ENCODE measurements at places on chromosomes 6 and 20.

- no peak for DNase-seq
Measured at GRCh38 chr6:56372406-56372995, 125.1 kb upstream of the COL21A1 start.

GRCh38 chr20:61280217-61280980 lies 28.3 kb downstream of the CDH4 start:
- no peak for DNase-seq

DNA sequence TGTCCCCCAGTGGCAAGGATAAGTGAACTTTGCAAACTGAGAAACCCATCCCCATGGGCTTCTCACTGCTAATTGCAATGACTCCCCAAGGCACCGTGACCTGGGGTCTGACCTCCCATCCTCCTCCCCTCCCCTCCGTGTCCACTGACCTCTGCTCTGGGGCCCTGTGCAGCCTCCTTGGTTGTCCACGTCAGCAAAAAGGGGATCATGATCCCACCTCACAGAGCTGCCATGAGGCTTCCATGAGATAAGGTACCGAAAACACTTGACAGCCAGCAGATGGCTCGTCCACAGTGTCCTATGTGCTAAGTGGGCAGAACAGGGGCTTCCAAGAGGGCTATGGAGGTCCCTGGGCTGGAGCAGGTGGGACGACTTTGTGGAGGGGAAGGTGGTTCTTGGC lies 104.5 kb downstream of the GRM4 start:
- no peak for DNase-seq

DNA sequence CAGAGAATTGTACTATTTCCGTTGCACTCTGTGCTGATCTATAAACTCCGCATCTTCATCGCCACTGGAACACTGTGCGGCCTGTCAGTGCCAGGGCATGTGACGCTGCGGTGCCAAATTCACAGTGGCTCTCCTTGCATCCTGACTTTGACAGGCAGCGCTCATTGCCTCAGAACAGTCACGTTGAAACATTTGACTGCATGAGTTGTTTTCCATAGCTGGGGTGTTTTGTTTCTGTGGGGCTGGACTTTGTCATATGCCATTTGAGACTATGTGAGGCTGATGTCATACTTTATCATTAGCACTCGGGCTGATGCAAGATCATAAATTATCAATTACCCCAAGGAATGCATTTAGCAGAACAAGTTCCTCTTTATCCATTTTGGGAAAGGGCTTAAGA lies 32.7 kb downstream of the CFAP61 start:
- DNase-seq, result no peak

DNA sequence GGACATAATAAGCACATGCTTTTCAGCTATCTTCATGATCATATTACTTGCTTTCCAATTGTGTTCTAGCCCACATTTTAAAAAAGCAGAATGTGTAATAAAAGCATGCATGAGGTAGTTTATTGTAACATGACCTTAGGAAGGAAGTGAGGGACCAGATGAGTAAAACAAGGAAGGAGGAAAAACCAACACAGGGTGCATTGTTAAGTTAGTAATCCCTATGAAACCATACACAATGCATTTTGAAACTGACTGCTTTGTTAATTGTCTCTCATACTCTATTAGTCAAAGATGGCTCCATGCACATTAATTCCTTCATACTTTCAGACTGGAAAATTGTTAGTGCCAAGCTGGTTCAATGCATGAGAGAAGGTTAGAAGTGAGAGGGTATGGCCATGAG lies 37.7 kb upstream of the CENPW start:
- no peak for DNase-seq

DNA sequence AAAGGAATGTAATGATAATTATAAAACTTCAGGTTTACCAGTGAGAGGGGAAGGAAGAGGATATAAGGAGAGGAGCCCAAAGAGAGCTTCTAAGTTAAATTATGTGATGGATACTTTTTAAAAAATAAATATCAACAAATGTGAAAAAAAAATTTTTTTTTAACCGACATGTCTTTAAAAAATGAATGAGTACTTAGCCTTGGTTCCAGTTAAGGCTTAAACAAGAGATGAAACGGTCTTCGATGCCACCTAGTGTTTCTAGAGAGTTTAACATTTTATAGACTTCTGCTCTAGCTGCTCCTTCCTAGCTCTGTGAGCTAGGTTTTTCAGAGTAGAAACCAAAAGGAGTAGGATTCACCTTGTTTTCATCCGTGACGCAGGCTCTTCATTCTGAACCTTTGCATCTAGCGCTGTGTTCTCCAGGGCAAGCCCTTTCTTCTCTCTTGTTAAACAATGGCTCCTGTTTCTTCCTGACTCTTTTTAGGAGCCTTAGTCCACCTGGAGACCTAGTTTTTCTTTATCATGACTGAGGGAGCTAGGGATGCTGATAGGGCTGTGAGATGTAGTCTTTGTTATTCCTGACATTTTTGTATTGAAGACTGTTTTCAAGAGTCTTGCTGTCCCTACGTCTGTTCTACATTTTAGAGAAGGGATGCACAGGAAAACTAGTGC lies 42.4 kb upstream of the GNRH2 start:
- DNase-seq, result no peak

GRCh38 chr20:56690531-56691175 lies 61.5 kb downstream of the TFAP2C start:
- DNase-seq, result no peak

- DNase-seq, result no peak
Measured at GRCh38 chr6:7110092-7110792, 2.5 kb downstream of the RREB1 start.

GRCh38 chr6:156762547-156762946 lies 14.6 kb upstream of the ARID1B start:
- DNase-seq, result no peak

GRCh38 chr20:38291966-38292365 lies 12.0 kb upstream of the BPI start:
- DNase-seq, result no peak

DNA sequence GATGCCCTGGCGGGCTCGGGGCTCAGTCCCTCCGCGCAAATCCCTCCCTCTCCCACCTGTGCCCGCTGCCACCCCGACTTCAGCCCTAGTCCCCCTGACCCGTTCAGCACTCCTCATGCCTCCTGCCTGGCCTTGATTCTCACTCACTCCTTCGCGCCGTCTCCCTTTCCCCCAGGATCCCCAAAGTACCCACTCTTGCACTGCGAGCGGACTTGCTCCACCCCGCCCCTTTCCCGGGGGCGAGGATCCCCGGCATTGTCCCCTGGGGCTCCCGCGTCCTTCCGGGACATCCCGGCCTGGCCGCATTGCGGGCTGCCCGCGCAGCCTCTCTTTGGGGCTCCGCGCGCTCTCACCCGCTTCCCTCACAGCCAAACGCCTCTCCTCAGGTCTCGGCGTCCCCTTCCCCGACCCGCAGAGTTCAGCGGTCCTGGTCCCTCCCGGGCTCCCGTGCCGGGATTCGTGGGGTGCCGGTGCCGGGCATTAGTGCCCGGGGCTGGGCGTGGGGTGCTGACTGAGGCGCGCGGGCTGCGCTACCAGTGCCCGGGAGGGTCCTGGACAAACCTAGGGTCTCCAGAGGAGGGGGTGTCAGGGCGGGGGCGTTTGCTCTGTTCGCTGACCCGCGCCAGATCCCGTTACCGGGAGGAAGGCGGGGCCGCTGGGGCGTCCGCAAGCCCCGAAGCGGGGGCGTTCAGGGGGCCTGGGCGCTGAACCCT lies 45.5 kb upstream of the SUPT3H start:
- DNase-seq, result no peak

GRCh38 chr6:48423640-48424365 lies 312.8 kb upstream of the PTCHD4 start:
- DNase-seq, result no peak

DNA sequence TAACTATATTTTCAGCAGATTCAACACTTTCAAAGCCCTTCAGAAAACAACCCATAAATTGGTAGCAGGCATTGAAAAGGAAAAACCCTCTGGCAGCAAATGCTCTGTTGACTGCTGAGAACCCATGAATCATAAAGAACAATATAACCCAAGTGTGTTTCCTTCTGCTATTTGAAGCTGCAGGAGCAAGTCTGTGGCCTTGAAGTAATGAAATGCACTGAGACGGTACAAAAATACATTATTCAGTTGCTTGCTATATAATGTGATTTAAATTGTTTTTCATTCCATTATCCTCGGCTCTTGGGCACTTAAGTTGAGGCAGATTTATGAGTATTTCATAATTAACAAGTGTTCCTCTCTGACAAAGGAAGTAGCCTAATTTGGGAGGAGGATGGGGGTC lies 40.6 kb upstream of the SAMD5 start:
- no peak for DNase-seq

DNA sequence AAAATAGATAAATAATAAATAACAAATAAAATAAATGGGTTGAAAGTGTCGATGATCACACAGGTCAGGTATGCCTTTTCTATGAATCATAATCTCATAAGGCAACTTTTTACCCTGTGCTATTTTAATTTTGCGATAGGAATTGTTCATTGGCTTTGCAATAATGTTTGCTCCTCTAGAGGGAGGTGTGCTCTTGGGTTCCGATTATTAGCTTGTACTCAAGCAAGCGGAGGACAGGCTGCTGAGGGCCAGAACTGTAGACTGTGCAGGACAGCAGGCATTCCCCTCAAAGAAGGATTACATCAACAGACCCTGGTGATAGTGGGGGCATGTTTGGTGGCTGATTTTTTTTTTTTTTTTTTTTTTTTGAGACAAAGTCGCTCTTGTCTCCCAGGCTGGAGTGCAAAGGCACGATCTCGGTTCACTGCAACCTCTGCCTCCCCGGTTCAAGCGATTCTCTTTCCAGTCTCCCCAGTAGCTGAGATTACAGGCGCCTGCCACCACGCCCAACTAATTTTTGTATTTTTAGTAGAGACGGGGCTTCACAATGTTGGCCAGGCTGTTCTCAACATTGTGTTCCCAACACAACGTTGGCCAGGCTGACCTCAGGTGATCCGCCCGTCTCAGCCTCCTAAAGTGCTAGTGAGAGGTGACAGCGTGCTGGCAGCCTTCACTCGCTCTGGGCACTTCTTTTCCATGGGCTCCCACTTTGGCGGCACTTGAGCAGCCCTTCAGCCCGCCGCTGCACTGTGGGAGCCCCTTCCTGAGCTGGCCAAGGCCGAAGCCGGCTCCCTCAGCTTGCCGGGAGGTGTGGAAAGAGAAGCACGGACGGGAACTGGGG lies 35.6 kb downstream of the RIOK1 start:
- DNase-seq, result no peak

DNA sequence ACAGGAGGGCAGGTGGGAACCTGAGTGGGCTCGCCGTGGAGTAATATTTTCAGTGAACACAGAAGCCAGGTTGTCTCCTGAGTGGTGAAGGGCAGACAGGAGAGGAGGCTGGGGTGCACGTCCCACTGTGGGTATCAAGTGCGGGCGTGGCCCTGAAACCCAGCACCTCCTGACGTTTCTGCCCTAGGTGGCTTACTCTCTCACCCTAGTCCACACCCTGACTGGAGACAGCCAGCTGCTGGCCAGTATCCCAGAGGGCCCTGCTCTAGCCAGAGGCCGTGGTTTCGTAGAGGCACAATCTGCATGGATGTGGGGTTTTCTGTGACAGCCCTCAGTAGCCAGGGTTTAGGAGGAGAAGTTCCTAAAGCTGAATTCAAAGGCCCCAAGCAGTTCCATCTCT lies 86.7 kb downstream of the TRERF1 start:
- DNase-seq, result no peak

GRCh38 chr6:47353871-47354270 lies 44.2 kb upstream of the TNFRSF21 start:
- DNase-seq, result no peak

DNA sequence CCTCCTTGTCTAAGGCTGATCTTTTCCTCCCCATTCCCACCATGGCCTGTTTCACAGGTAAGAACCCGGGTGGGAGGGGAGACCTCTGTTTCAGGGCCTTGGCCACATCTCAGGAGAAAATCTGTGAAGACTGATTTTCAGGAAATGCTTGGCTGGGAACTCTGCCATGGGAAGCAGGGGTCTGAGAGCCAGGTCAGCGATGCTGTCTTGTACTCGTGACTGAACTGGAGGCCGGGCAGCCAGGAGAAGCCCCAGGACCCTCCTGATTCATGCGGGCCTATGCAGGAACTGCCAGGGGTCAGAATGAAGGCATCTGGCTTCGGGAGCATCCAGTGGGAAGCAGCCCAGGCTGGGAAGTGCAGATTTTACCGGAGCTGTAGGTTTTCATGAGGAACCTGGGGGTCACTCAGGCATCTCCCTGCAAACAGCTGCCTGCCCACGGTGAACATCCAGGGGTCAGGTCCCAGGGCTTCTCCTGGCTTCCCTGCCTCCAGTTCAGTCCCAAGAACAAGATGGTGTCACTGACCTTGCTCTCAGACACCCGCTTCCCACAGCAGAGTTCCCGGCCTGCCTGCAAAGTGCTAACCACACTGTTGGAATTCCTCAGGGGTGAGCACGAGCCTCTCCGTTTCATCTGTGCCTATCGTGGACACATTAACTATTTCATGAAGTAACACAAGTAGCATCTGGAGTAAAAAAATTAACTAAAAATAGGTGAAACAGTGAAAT lies 90.2 kb upstream of the SULF2 start:
- no peak for DNase-seq

GRCh38 chr6:151763303-151763702 lies 44.2 kb upstream of the ESR1 start:
- no peak for DNase-seq

GRCh38 chr20:21237956-21238799 lies 65.0 kb upstream of the XRN2 start:
- no peak for DNase-seq

- no peak for DNase-seq
Measured at GRCh38 chr20:47334022-47334551, 22.4 kb downstream of the ZMYND8 start.

GRCh38 chr6:112215488-112216284 lies 38.7 kb downstream of the LAMA4 start:
- no peak for DNase-seq

- DNase-seq, result no peak
Measured at GRCh38 chr6:36318690-36319435, 17.8 kb downstream of the BNIP5 start.

All from nucleus accumbens (tissue), 56 donors.